ENCODE measurements at places on chromosomes 11 and 22. TPM values are rescaled to one million over a fixed set of nuclear protein-coding genes. Genes with fewer than 3 reads are reported as not detected.

Gene RIN1
- 19.0 TPM for total RNA-seq

Gene UBQLN3
- not detected for total RNA-seq

Gene OR51B4
- total RNA-seq: not detected

Gene OR52I1
- not detected for total RNA-seq

Gene MS4A3
- not detected for total RNA-seq

Gene DENND6B
- total RNA-seq: 2.3 TPM

Gene SVIP
- total RNA-seq: 2.6 TPM

Gene MRGPRX4
- total RNA-seq: not detected

Gene SYT8
- total RNA-seq: not detected

Gene WT1
- total RNA-seq: 16.4 TPM

Gene BATF2
- total RNA-seq: 1.3 TPM

Gene MIOX
- total RNA-seq: not detected

Gene MMP12
- total RNA-seq: 3.0 TPM

Gene SOX10
- total RNA-seq: not detected

Measured in fibroblast of villous mesenchyme (primary cell).